Kidney epithelial cell (primary cell): ENCODE measurements at places on chromosomes 3 and 15.

DNA sequence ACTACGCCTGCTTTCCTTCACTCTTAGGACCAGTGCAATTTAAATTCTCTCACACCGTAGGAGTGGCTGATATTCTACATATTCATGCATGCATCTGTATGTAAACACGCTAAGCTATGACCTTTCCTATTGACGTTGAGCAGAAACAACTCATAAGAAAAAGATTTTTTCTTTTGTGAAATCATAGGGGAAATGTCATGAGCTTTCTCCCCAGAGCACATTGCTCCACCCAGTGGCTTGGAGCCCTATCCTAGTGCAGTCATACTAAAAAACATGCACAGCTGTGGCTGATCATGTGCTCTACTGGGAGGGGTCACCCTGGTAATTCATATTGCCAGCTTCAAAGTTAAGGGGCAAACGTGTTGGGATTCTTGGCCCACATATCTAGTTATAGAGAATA lies 1.8 kb upstream of the MESD start:
- no peak for DNase-seq

DNA sequence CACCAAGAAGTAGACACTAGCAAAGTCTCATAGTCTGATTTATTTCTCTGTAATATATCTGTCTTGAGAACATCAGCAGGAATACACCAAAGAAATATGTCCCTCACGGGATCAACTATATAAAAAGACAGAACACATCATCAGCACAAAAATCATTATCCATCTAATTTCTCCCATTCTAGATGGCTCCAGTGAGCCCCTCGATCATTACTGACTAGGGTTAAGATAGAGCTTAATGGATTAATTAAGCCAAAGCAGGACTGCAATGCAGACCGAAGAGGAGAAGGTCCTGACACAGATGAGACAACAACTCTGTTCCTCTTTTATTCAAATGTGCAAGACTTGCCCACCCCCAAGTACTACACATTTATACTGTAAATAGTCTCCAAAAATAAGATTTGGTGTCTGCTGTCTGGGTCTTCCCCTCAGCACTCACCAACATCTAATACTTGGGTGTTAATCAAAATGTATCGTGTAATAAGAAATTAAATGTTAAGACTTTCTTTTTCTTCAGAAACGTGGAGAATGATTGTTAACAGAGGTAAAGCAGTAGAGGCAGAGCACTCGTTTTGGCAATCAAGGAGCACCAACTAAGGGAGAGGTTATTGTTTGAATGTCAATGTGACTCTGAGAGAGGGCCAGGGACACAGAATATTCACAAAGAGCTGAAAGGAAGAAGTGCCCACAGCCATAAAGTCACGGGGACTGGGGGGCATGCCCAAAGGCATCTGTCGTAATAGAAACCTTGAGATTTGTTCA lies 133.6 kb downstream of the TIGIT start:
- DNase-seq: no peak

GRCh38 chr3:23741036-23741706 lies 64.6 kb upstream of the UBE2E1 start:
- DNase-seq: no peak

- DNase-seq: no peak
Measured at GRCh38 chr15:101133181-101133460, 118.7 kb downstream of the CHSY1 start.

DNA sequence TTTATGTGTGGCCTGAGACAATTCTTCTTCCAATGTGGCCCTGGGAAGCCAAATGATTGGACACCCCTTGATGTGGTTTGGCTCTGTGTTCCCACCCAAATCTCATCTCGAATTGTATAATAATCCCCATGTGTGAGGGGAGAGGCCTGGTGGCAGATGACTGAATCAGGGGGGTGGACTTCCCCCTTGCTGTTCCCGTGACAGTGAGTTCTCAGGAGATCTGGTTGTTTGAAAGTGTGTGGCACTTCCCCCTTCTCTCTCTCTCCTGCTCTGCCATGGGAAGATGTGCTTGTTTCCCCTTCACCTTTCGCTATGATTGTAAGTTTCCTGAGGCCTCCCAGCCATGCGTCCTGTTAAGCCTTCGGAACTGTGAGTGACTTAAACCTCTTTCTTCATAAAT lies 60.1 kb upstream of the PARL start:
- DNase-seq: no peak

DNA sequence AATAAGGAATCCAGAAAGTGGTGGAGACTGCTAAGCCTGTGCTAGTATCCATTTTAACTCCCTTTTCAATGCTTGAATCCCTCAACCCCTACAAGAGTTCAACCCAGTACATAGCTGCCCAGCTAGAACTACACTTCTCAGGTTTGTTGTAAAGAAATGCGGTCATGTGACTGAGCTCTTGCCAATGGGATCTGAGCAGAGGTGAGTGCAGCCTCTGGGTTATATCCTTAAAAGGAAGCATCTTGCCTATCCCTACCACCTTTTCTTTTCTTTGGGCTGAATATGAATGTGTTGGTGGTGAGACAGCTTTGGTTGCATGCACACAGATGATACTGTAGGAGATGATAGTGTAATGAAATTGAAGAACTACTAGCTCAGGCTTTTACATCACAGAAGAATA lies 139.7 kb downstream of the CADPS start:
- no peak for DNase-seq

DNA sequence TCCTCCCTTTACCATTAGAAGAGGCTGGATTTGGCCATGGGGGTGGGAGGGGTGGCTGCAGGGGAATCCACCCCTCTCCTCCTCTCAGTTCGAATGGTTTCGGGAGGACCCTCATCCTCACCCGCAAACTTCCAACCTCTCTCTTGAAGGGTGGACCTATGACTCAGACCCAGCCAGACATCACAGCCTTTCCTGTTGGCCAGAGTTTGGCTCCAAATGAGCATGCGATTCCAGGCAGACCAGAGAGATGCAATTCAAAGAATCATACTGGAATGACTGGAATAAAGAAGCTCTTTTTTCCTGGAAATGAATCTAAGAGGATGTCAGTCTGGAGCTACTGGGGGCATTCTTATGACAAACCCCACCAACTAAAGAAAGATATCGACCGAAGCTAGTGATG lies 516.7 kb upstream of the MDFIC2 start:
- DNase-seq: no peak

- DNase-seq: no peak
Measured at GRCh38 chr3:184907681-184908649, 96.0 kb downstream of the VPS8 start.

DNA sequence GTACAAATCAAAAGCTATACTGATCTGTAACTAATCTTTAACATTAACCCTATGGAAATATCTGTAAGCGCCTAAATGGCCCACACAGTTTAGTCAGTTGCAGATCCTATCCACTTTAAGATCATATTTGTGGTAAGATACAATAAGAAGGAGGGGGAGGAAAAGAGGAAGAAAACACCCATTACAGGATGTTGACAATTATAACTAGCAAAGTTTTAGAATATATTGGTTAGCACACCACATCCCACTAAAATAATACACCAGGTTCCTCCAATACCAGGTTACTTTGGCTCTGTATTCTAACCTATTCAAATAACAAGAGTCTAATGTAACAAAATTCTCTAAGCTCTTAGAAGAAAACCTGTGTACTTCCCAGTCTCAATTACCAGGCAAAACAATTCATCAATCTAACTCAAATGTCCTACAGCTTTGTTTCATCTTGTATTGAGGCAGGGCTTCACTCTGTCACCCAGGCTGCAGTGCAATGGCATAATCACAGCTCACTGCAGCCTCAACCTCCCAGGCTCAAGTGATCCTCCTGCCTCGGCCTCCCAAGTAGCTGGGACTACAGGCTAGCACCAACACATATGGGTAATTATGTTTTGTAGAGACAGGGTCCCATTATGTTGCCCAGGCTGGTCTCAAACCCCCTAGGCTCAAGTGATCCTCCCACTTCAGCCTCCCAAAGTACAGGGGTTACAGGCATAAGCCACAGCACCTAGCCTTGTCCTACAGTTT lies 4.2 kb downstream of the SLC4A7 start:
- no peak for DNase-seq

GRCh38 chr15:69568173-69569009 lies 115.8 kb downstream of the RPLP1 start:
- no peak for DNase-seq

GRCh38 chr15:46170326-46170725 lies 535.5 kb downstream of the SQOR start:
- no peak for DNase-seq

DNA sequence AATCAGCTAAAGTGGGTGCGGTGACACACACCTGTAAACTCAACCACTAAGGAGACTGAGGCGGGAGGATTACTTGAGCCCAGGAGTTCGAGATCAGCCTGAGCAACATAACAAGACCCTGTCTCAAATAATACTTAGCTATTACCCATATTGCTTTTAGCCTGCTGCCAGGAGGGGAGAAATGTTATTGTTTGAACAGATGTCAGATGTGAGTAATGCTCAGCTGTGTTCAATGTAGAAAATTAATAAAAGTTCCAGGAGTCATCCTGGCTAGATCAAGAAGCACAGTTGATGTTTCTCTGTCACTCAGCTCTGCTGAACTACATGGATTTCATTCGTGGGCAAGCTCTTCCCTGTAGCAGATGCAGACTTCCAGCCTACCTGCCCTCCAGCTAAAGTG lies 22.2 kb downstream of the LSM3 start:
- DNase-seq: no peak

DNA sequence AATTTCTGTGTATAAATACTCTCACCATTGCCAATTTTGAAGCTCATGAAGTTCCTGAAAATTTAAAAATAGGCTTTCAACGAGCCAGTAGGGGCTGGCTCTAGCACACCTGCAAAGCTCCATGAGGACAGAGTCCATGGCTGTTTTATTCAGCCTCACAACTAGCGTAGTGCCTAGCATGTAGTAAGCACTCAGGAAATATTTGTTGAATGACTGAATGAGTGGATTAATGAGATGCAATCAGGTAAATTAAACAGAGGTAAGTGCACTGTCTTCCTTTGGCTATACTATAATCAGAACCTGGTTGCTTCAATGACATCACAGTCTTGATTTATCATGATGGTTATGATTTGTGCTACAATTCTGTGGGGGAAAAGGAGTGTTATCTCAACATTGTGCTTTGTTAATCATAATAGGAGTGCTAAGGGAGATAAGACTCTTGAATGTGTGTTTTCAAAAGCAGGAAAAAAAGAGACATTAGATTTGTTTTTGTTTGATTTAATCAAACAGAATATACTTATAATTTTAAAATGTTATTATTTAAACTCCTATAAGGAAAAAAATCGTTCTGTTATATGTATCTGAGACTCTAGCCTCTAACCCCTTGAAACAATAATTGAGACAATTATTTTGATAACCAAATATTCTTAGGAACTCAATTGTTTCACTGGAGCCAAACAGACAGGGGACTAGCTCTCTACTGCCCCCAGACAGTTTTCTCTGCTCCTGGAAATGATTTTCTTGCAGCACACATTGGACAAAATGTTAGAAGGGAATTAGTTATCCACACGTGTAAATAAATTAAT lies 171.7 kb upstream of the ATP11B start:
- DNase-seq: no peak

DNA sequence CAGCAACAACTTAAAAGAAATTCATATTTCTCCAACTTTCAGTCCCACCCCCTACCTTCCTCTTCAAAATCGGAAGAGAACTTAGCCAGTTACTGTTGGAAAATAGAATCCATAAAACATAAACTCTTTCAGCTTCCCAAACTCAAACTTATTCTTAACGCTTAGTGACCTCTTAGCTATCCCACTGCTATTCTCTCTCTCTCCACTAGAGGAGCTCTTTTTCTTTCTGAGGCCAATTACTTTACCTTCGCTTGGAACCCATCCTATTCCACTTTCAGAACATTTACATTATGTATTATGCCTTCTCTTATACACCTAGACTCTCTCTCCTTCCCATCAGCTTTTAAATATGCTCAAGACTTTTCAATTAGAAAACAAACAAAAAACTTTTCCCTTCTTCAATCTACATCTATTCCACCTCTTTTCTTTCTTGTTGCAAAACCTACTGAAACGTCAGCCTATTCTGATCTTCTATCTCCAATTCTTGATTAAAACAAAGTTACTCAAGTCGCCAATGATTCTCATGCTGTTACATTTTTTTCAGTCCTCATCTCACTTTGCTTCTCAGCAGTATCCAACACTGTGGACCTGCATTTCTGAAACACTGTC lies 13.4 kb upstream of the GHSR start:
- DNase-seq: no peak

DNA sequence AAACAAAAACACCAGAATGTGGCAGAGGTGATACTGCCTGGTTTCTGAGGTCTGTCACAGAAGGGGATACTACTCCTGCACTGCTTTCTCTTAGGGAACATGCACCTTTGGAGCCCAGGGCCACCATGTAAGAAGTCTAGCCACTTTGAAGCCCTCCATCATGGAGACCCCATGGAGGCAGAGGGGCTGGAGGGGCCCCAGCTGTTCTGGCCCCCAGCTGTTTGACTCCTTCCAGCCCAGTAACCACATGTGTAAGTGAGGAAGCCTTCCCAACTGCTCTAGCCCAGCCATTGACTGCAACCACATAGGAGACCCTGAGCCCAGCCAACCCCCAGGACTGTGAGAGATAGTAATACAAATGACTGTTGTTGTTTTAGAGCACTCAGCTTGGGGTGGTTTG lies 9.0 kb upstream of the IGDCC4 start:
- DNase-seq: no peak

DNA sequence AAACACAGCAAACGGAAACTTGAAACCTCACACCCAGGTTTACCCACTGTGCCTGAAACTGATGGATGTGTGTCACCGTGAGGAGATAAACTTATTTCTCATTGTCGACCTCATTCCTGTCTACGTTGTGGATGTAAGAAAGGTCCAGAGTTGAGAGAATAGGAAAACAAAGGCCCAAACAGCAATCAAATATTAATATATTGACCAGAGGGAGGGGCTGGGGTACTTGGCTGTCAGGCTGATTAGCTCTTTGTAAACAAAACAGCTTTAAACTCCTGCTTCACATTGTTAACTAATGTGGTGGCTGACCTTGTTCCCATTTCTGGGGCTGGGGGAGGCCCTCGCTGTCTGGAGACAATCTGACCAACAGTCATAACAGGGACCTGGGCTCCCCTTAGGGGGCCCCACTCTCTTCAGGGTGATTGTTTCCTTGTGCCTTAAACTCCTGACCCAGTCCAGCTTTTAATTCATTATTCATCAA lies 937.6 kb downstream of the MCTP2 start:
- DNase-seq: no peak

DNA sequence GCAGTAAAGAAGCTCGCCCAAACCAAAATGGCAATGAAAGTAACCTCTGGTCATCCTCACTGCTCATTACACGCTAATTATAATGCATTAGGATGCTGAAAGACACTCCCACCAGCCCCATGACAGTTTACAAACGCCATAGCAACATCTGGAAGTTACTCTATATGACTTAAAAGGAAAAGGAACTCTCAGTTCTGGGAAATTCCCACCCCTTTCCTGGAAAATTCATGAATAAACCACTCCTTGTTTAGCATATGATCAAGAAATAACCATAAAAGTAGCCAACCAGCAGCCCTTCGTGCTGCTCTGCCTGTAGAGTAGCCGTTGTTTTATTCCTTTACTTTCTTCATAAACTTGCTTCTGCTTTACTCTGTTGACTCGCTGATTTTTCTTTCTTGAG lies 164.6 kb downstream of the SMAD6 start:
- no peak for DNase-seq

DNA sequence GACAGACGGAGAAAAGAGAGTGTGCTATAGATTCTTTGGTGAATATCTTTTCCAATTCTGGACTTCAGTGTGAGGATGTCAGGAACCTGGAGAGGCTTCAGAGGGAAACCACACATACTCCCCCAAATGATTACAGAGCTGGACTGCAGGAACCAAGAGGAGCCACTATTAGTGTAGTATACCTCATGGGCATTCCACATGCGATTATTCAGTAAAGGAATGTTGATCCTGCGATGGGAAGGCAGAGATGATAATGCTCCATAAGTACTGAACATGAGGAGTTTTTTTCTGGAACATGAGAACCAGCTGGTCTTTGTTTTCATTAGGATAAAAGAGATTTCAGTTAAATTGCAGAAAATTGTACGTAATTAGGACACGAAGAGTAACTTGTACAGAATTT lies 18.7 kb downstream of the STARD9 start:
- no peak for DNase-seq
